ENCODE measurements at places on chromosomes 16 and 17.

- DNase-seq, result no peak
Measured at GRCh38 chr16:48434653-48435317, 49.6 kb upstream of the SIAH1 start.

DNA sequence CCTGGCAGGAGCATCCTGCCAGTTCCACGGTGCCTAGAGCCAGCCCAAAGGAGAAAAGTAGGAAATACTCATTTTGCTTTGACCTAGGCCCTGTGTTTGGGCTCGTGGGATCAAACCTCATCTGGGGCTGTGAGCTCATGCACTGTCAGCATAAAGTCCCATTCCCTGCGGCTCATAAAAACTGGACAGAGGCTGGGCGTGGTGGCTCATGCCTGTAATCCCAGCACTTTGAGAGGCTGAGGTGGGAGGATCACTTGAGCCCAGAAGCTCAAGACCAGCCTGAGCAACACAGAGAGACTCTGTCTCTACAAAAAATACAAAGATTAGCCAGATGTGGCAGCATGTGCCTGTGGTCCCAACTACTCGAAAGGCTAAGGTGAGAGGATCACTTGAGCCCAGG is 17.9 kb downstream of the ATP6V0D1 start:
- no peak for DNase-seq

DNA sequence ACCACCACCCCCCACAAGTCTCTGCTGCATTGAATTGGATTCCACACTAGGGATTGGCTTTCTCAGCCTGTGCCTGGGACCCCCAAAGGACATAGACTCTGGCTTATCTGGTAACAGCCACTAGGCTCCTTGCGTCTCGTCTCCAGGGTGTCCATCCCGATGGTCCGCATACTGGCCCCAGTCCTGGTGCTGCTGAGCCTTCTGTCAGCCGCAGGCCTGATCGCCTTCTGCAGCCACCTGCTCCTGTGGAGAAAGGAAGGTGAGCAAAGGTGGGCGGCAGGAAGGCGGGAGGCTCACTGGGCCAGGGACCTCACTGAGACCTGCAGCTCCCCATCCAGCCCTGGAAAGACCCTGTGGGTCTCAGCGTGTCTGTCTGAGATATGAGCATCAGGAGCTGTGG is 8.1 kb downstream of the CD300LG start:
- no peak for DNase-seq

DNA sequence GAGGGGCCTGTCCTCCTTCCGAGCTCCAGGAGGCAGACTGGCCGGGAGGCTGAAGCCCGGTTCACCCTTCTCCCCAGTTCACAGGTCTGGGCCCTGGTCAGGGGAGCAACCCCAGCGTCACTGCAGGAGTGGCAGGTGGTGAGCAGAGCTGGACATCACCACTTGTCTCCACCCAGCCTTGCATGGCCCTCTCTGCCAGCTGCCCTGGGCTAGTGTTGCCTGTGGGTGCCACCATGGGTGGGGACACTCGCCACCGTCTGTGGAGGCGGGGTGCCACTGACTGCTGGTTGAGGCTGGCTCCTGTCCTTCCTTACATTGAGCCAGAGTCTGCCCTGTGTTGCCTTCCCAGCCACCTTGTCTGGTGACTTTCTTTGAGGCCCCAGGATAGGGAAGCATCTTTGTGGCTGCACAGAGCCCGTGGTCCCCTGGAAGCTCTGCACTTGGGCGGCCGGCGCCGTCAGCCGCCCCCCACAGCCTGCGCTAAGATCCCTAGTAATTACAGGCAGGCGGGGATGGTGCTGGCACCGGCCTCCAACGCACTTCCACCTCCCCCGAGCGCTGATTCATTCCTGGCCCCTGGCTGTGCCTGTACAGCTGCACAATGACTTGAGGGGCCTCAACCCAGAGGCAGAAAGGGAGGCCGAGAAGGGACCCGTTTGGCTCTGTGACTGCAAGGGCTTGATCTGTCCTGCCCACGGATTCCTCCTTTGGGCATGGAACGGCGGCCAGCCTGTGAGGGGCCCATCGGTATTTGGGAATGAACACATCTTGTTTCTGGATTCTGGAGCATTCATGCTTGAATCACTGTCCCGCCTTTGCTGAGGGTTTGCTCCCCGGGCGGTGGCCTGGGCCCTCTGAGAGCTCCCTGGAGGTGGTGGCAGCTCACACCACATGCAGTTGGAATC is 5.2 kb downstream of the BAIAP2 start:
- no peak for DNase-seq

DNA sequence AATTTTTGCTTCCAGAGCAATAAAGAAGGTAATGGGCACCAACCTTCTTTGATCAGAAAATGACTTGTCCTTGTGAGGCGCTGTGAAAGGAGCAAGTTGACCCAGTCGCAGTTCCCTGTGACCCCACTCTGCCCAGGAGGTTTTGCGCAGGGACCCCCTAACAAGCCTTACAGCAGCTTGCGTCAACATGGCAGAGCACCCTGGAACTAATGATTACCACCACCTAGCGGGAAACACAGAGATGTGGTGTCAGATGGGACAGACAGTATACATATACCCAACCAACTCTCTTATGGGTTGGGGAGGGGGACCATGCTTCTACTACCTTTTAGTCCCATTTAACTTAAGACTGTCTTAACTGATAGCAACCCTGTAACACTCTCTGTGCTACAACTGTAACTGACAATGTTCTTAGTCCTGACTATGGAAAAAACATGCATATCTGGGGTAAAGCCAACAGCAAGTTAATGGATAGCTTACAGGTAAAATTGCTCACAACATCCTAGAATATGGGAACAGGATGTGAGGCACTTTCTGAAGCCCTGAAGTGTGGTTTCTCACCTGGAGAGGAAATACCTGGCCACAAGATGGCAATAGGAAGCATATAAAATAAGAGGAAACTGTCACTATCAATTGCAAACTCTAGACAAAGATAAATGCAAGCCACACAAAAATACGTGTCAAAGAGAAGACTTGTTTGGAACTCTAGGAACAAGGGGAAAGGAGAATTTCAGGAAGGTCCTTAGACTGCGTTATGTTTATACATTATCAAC is 3.0 kb downstream of the KARS1 start:
- DNase-seq, result peak; percentile 30

GRCh38 chr16:19696328-19696727 is 21.7 kb downstream of the KNOP1 start:
- peak; percentile 81 for DNase-seq

GRCh38 chr16:24544640-24545039 is 5.3 kb downstream of the RBBP6 start:
- no peak for DNase-seq

- DNase-seq, result no peak
Measured at GRCh38 chr16:54123766-54124165, 162.8 kb downstream of the IRX3 start.

DNA sequence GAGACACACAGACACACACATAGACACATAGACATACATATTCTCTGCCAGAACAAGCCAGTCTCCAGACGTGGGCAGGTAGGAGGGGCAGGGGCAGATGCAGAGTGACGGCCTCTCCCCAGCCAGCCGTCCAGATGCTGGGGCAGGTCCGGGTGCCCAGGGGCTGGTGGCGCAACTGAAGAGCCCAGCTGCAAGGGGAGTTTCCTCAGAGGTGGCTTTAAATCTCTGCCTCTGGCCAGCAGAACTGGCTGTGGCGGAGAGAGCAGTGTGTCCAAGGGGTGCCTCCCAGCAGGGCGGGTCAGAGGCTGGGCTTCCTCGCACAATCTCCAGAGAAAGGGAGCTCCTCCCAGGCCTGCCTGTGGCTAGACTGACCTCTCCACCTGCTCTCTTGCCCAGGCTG is 9.4 kb upstream of the GCGR start:
- DNase-seq, result peak; percentile 67

DNA sequence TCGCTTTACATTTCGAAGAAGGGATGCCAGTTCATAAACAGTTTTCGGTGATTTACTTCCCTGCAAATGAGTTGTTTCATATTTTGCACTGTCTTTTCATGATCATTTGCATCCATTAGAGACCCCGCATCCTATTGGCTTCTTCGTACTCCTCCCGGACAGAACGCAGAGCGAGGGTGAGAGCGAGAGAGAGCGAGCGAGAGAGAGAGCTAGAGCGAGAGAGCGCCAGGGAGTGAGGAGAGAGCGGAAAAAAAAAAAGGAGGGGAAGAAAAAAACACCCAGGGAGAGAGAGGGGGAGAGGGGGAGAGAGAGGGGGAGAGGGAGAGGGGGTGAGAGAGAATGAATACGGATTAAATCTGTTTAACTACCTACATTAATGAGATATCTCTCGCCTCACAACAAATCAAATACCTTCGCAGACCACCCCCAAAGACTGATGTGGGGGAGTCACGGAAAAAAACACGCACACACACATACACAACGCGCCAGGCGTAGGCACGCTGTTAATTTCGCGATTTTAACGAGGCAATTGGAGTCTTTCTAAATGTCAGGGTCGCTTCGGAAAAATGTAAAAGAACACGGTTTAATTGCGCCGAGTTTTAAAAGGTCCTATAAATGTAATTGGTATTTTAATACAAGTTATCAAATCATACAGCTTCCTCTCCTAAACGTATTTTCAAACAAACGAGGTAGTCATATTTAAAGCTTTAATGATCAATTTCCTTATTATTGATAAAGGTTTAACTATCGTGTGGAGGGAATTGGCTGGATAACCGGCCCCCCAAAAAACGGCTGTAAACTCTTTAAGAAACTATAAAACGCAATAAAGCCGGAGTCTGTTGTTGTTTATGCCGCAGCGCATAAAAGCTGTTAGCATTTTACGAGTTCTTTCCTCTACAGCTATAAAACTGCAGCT is at the start of gene HOXB8:
Gene HOXB8, minus strand, starts transcription at position 246 of the 916 bp plus-strand sequence. CDS start 588 bp downstream, outside the sequence.
- DNase-seq, result peak; percentile 82

DNA sequence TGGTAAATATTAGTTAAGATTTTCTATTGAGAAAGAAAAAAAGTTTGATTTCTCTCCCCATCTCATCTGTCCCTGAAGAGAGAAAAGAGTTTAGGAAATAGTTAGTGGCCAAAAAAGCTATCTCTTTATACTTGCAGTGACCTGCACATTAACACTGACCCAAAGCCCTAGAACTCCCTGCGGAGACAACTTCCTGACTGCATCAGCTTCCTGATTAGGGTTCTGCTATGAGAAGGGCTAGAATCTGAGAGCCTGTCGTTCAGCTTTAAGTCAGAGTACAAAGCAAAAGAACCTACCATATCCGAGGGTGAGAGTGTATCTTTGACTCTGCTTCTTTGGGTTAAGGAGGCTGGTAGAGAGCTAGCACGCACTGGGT is 24.7 kb downstream of the LIMD2 start:
- no peak for DNase-seq

DNA sequence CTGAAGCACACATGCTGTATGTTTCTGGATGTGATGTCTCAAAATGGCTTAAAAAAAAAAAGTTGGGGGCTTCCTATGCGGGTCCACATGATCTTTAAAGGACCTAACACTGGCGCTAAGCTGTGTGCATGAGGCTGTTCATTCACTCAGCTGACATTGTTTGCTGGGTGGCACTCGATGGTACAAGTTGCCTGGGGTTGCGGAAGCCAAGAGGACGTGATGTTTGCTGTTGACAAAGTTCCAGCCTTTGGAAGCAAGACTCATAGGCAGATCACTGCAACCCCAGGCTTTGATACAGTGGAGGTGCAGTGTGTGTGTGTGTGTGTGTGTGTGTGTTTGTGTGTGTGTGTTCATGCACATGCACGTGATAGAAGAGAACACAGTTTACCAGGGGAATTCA is 29.5 kb upstream of the DNAI2 start:
- DNase-seq, result no peak

GRCh38 chr16:23506606-23506994 is 3.7 kb downstream of the GGA2 start:
- no peak for DNase-seq

- DNase-seq, result no peak
Measured at GRCh38 chr16:10421596-10421995, 35.7 kb downstream of the ATF7IP2 start.

DNA sequence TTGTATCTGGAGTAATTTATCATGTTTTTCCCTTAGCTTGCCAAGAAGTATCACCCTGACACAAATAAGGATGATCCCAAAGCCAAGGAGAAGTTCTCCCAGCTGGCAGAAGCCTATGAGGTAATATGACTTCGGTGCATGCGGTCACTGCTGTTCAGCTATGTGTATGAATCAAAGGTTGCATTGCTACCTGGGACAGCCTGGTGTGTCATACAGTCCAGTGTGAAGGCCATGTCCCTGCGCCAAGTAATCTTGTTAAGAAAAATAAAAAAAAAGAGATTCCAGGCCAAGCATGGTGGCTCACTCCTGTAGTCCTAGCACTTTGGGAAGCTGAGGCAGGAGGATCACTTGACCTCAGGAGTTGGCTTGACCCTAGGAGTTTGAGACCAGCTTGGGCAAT is 11.7 kb downstream of the DNAJA3 start:
- no peak for DNase-seq

GRCh38 chr17:22461460-22462145 is 769.3 kb downstream of the KCNJ18 start:
- no peak for DNase-seq

DNA sequence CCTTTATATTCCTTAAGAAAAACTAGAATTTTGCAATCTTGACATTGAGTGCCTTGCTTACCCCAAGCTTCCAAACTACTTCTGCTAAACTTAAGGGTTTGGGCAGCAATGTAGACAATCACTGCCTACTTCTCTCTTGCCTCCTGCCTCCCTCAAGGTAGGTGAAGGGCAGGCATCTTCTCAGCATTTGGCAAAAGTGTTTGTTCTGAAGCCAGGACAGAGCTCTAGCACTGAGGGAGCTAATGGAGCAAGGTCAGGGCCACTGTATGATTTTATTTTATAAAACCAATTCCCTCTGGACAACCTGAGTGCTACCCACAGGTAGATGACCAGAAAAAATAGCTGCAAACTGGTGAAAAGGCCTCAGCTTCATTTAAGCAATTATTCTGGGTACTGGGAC is 111.8 kb downstream of the IRX3 start:
- DNase-seq, result no peak

GRCh38 chr17:1386265-1386664 is 13.8 kb downstream of the YWHAE start:
- DNase-seq, result no peak

- DNase-seq, result no peak
Measured at GRCh38 chr16:82527101-82527500, 99.7 kb upstream of the CDH13 start.

DNA sequence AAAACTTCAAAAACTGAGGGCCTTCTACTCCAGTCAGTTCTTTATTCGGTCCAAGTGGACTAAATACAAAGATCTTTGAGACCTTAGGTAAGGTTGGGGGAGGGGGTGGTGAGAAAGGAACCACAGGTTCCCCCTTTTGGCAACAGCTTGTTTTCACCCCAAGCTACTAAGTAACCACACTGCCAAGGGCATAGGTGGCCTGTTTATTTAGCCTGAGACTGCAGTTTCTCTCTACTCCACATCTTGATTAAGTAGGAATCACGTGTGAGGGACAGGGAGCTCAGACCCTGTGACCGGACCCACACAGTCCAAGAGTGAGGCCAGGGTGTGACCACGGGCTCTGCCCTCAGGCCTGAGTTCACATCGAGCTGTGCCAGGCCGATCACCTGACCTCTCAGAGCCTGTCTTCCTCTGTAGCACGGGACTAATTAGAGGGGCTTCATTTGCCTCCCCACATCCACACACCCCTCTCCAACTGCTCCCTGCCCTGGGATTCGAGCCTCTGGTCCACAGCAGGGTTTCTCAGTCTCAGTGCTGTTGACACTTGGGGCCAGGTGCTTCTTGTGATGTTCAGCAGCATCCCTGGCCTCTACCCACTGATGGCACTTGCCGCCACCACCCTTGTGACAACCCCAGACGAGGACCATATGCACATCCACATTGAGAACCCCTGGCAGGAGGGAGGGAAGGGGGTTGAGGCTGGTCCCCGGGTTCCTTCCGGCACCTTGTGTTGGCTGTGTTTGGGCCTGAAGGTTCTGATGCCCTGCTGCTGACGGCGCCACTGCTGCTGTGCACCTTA is 17.8 kb downstream of the ST6GALNAC2 start:
- no peak for DNase-seq
